ENCODE measurements at places on chromosomes 6 and 20.

GRCh38 chr6:164660781-164661180 is 648.6 kb downstream of the C6orf118 start:
- no peaks in the 10 kb centered on the region for H3K36me3 ChIP-seq
- no peaks in the 10 kb centered on the region for H3K27me3 ChIP-seq
- H3K27ac ChIP-seq = no peak overlapping the region
- no peak for DNase-seq

GRCh38 chr6:7341989-7342742 is 29.2 kb upstream of the SSR1 start:
- H3K27me3 ChIP-seq = no peaks in the 10 kb centered on the region
- peak; percentile 61 for DNase-seq
- H3K27ac ChIP-seq = no peak overlapping the region
- no peak overlapping the region for H3K4me3 ChIP-seq
- no peaks in the 10 kb centered on the region for H3K4me1 ChIP-seq

DNA sequence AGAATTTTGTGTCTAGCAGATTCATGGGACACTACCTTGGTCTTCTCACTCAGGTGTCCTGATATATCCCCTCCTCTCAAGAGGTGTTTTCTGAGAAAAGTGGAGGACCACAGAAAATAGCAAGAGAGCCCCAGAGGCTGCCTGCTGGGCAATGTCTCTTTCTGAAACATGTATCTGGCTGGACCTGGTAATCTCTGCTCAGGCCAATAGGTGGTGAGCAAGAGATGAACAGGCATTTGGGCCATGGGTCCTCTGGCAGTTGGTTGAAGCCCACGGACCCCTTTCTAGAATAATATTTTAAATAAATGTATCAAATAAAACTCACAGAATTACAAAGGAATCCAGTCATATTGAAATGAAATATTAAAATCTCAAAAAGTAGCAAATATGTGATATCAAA is 8.8 kb upstream of the THBD start:
- no peak overlapping the region for H3K27ac ChIP-seq
- H3K4me1 ChIP-seq = no peaks in the 10 kb centered on the region
- H3K4me3 ChIP-seq = no peak overlapping the region

DNA sequence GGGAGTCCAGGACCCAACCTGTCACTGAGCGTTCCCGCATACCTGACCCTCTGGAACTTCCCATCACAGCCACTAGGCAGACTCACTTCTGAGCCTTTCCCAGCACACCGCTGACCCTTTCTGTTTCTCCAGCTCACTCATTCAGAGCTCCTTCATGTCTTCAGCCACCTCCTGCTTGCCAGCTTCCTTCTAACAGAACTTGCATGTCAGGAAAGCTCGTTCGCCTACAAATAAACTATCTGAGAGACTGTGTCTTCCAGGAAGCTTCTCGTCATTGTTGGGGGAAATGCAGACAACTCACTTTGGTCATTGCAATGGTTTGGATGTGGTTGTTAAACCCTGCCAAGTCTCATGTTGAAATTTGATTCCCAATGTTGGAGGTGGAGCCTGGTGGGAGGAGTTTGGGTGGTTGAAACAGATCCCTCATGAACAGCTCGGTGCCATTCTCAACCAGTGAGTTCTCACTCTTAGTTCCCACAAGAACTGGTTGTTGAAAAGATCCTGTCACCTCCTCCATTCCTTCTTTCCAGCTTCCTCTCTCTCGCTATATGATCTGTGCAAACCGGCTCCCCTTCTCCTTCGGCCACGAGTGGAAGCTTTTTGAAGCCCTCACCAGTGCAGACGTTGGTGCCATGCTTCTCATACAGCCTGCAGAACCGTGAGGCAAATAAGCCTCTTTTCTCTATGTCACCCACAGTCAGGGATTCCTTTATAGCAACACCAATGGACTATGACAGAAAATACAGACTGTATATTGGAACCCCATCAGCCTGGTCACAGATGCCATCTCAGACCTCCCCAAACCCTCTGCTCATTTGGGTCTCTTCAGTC is 1.4 kb upstream of the MUC21 start:
- H3K4me3 ChIP-seq = no peak overlapping the region
- DNase-seq = no peak
- H3K36me3 ChIP-seq = no peaks in the 10 kb centered on the region
- peaks cover 9% of the 10 kb centered on the region for H3K4me1 ChIP-seq

GRCh38 chr6:17276766-17277165 is 4.4 kb upstream of the RBM24 start:
- DNase-seq = no peak
- H3K27ac ChIP-seq = no peak overlapping the region
- no peaks in the 10 kb centered on the region for H3K36me3 ChIP-seq
- no peak overlapping the region for H3K4me3 ChIP-seq
- H3K4me1 ChIP-seq = no peaks in the 10 kb centered on the region

DNA sequence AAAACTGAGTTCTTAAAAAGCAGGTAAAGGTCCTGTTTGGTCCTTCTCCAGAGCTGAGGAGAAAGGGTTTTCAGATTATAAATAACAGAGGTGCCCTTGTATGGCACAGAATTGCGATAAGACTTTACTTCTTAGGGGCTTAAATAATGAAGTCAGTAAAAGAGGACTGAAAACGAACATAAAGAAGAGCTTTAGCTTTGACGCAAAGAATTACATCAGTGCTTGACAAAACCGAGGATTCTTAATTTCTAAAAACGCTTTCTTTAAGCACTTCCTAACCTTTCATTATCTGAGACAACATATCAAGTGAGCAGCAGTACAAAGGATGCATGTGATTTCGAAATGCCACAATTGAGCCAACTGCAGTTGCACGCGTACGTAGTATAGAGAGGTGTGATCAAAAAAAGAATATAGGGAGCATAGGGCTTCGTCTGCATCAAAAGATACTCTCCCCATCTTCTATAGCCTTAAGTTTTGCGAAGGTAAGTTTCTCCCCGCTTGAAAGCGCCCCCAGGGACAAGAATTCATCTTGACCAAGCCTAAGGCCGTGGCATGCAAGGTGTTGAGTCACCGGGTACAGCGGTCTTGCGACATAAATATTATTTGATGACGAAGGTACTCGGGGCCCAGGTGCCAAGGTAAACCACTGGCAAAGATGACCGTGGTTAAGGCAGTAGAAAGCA is 778 bp upstream of the LOC128125822 start:
- DNase-seq = no peak
- H3K27ac ChIP-seq = peak overlapping the region; percentile 93
- no peaks in the 10 kb centered on the region for H3K27me3 ChIP-seq
- 0 out of 2 replicates have a peak, but pooled peaks cover 4% of the 10 kb centered on the region for H3K36me3 ChIP-seq
- H3K4me3 ChIP-seq = peak overlapping the region; percentile 91
- 0 out of 2 replicates have a peak, but pooled peaks cover 3% of the 10 kb centered on the region for H3K4me1 ChIP-seq

GRCh38 chr20:62288535-62289105 is 14.2 kb upstream of the ADRM1 start:
- no peak overlapping the region for H3K4me3 ChIP-seq
- H3K36me3 ChIP-seq = no peaks in the 10 kb centered on the region
- H3K27me3 ChIP-seq = no peaks in the 10 kb centered on the region
- no peak overlapping the region for H3K27ac ChIP-seq
- no peak for DNase-seq

DNA sequence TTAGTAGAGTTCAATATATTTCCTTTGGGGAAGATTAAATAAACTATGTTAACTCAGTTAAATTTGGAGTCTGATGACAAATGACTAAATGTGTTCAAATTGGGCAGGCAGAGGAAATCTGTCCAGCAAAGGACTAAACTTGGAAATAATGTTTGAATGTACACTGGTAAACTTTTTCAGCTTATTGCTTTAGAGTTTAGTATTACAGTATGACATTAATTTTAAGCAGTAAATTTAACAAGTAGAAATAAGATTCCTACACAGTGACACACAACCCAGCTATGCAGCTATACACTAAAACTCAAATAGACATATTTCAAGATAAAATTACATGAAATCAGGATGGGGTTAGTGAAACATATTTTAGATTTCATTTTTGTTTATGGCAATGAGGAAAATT is 42.6 kb upstream of the HDGFL1 start:
- no peaks in the 10 kb centered on the region for H3K4me1 ChIP-seq
- DNase-seq = no peak
- H3K27ac ChIP-seq = no peak overlapping the region

DNA sequence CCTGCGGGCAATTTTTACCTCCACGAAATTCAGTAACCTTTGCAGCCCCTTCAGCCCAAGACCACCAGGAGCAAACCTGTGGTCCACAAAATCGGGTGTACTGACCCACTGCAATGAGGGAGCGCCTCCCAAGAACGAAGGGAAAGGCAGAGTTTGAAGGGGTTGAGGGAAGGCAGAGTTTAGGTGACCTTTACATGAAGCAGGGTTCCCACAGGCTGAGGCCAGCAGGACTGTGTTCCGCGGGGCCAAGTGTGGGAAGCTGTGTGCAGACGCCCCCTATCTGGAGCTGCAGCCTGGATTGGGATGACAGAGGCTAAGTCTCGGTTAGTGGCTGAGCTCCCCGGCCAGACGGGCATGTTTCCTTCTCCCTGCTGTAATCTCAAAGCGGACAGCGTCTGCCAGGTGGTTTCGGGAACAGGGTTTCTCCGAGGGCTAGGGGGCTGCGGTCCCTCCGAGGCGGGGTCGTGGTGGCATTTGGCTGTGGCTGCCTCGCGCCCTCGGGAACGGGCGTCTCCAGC is 826 bp upstream of the PYGB start:
- peak overlapping the region; percentile 69 for H3K4me3 ChIP-seq
- H3K27ac ChIP-seq = peak overlapping the region; percentile 27
- peak; percentile 27 for DNase-seq
- no peaks in the 10 kb centered on the region for H3K27me3 ChIP-seq

DNA sequence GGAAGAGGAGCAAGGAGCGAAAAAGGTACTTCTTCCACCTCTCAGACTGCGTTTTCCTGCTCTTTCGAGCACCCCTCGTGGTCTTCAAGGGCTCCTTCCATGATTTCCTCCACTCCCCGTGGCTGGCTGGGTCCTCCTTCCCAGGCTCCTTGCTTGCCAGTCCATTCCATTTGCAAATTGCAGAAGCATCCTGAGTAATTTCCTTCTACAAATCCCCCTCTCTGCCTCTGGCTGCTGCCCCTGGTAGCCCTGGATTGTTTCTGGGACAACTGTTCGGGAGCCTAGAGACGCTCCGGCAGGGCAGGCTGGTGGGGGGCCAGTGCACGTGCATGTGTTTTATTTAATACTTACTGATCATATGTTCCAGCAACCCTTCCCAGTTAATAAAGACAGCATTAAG is 173.1 kb downstream of the ZMYND8 start:
- H3K27ac ChIP-seq = no peak overlapping the region
- no peaks in the 10 kb centered on the region for H3K27me3 ChIP-seq
- no peaks in the 10 kb centered on the region for H3K36me3 ChIP-seq

GRCh38 chr6:41519305-41519744 is 26.9 kb upstream of the FOXP4 start:
- H3K36me3 ChIP-seq = no peaks in the 10 kb centered on the region
- H3K4me1 ChIP-seq = no peaks in the 10 kb centered on the region
- H3K4me3 ChIP-seq = no peak overlapping the region
- DNase-seq = no peak

- no peak for DNase-seq
- H3K4me3 ChIP-seq = no peak overlapping the region
- H3K4me1 ChIP-seq = no peaks in the 10 kb centered on the region
- no peak overlapping the region for H3K27ac ChIP-seq
- no peaks in the 10 kb centered on the region for H3K36me3 ChIP-seq
These were observed 56.4 kb downstream of the AIG1 start for GRCh38 chr6:143117108-143117507.

DNA sequence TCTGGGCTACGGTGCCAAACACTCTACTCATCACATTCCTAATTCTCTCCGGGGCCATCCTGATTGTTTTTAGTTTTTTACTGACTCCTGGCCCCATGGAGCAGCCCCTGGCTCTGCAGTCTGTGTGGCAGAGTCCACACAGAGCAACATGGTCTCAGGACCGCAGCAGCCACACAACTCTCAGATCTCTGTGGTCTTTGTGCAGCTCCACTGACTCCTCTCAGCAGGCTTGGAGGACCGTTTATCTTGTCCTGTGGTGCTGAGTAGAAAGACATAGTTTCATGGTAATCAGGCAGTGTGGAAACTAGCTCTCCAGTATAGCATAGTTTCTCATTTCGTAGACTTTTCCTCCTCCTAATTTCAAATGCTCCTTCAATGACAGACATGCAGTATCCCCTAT is 168.4 kb downstream of the EDN1 start:
- no peaks in the 10 kb centered on the region for H3K36me3 ChIP-seq
- H3K4me1 ChIP-seq = no peaks in the 10 kb centered on the region
- DNase-seq = no peak
- no peak overlapping the region for H3K27ac ChIP-seq
- H3K4me3 ChIP-seq = no peak overlapping the region

GRCh38 chr6:105369145-105369544 is 33.7 kb downstream of the PREP start:
- DNase-seq = no peak
- no peak overlapping the region for H3K4me3 ChIP-seq
- H3K27ac ChIP-seq = no peak overlapping the region
- no peaks in the 10 kb centered on the region for H3K27me3 ChIP-seq
- no peaks in the 10 kb centered on the region for H3K36me3 ChIP-seq

GRCh38 chr6:72151742-72152141 is 265.4 kb downstream of the RIMS1 start:
- no peak overlapping the region for H3K27ac ChIP-seq
- no peak for DNase-seq
- no peaks in the 10 kb centered on the region for H3K4me1 ChIP-seq
- no peaks in the 10 kb centered on the region for H3K36me3 ChIP-seq
- no peak overlapping the region for H3K4me3 ChIP-seq

DNA sequence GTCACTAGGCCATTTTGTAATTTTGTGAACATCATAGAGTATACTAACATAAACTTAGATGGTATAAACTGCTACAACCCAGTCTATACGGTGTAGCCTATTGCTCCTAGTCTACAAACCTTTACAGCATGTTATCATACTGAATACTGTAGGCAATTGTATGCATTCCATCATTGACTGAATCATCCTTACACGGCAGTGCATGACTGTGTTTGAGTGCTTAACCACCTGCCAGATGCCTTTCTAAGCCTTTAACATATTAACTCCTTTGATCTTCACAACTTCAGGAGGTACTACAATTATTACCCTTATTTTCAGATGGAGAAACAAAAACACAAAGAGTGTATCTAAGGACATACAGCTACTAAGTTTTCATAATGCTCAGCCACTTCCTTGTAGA is 14.0 kb downstream of the DPPA5 start:
- no peak overlapping the region for H3K4me3 ChIP-seq
- H3K27me3 ChIP-seq = no peaks in the 10 kb centered on the region
- DNase-seq = no peak
- H3K27ac ChIP-seq = no peak overlapping the region

- H3K4me3 ChIP-seq = no peak overlapping the region
- no peaks in the 10 kb centered on the region for H3K4me1 ChIP-seq
- H3K27ac ChIP-seq = no peak overlapping the region
- H3K27me3 ChIP-seq = no peaks in the 10 kb centered on the region
- no peak for DNase-seq
- no peaks in the 10 kb centered on the region for H3K36me3 ChIP-seq
These were observed 71.2 kb downstream of the TIAM2 start for GRCh38 chr6:155066361-155066760.

DNA sequence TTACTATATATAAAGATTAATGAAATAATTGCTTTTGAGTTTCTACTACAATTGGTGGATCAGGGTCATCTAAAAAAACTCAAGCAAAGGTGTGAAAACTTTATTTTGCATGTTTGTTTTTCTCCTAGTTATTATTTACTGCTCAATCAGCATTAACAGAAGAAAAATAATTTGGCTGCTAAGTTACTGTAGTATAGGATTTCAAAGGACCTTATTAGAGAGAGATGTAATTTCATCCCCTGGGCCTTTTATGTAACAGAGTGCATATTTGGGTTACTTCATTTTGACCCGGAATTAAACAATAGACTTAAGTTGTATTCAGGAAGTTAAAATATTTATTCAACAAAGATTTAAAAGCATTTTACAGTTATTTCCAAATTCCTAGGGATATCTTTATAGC is 49.8 kb downstream of the EYA4 start:
- H3K4me3 ChIP-seq = no peak overlapping the region
- no peaks in the 10 kb centered on the region for H3K27me3 ChIP-seq
- H3K36me3 ChIP-seq = no peaks in the 10 kb centered on the region
